ENCODE measurements at places on chromosomes 4 and X.

GRCh38 chrX:131762802-131763234 is 218.9 kb downstream of the OR13H1 start:
- no peak for DNase-seq

DNA sequence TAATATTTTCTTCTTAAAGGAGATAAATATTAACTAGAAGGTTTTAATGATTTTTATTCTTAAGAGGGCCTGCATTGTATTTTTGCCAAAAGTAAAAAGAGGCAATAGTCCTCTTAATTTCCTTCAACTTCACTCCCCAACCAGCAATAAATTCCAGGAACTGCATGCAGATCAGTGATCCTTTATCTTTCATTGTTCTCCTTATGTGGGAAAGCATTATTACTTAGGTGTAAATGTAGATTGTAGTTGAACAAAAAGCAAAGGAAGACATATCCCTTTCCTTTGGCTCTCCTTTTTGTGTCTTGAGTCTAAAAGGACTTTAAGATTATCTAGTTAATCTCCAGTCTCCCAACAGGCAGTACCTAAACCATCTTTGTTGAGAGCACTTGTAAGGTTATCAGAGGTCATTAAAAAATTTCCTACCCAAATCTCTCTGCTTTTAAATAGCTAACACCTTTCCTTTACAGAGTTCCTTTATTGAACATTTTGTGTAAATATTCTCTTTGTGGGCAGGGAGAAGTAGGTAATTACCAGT is 55.3 kb downstream of the RAPGEF2 start:
- DNase-seq: no peak

GRCh38 chr4:79250887-79251286 is 75.0 kb downstream of the NAA11 start:
- no peak for DNase-seq

DNA sequence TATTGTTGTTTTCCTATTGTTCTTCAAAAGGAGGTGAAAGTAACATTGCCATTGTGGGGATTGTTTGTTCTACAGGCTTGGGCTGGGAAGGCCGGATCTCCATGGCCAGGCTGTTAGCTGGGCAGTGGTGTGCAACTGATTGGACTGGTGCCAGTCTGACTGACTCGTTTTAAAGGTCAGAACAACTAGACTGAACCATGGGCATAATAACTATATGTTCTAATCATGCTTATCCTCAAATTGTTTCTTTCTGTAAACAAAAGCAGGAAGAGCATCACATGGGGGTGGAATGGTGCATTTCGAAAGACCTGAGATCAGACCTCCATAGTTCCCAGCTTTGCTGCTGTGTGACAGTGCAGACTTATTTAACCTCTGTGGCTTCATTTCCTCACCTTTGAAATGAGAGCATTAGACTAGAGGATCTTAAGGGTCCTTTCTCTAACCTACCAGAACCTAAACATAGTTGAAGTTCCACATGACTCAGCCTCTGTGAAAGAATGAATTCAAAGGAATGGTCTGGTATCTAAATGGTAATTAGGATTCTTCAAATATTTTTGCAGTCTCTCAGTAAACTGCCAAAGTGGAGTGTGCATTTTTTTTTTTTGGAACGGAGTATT is 66.7 kb upstream of the PGRMC2 start:
- no peak for DNase-seq

Measured in hypothalamus (tissue), 51 donors.